ENCODE measurements at places on chromosomes 2 and 18.

- DNase-seq: no peak
Measured at GRCh38 chr18:35117951-35118411, 76.8 kb downstream of the MAPRE2 start.

DNA sequence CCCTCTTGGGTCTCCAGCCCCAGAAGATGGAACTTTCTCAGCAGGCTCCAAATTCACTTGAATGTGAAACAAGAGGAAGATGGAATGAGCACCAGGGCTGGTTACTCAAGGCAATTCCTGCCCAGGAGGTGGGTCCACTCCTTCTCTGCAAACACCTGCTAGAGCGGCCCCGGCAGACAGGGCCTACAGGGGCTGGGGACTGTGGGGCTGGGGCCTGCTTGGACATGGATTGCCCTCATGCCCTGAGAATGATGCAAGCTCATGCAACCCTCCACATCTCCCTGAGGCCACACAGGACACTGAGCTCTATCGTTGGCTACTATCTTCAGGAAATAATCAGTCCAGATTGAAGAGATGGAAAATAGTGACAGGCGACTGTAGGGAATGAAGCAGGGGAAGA, 39.1 kb downstream of the TFCP2L1 start:
- DNase-seq: no peak

DNA sequence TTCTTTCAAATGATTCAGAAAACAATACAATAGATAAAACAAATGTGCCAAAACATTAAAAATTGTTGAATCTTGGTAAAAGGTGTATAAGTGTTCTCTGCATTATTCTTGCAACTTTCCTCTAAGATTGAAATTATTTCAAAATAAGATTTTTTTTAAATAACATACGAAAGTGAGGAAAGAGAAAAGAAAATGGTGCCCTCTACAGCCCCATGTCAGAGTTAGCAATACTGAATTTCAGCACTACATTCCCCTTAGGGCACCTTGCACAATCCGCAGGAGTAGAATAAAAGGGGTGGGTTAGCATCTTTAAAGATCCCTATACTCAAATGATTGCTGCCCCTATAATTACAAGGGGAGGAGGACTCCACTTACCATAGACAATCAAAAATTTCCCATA, 433.7 kb downstream of the BCL11A start:
- no peak for DNase-seq

- peak; percentile 43 for DNase-seq
Measured at GRCh38 chr2:223727562-223727961, 109.8 kb downstream of the AP1S3 start.

DNA sequence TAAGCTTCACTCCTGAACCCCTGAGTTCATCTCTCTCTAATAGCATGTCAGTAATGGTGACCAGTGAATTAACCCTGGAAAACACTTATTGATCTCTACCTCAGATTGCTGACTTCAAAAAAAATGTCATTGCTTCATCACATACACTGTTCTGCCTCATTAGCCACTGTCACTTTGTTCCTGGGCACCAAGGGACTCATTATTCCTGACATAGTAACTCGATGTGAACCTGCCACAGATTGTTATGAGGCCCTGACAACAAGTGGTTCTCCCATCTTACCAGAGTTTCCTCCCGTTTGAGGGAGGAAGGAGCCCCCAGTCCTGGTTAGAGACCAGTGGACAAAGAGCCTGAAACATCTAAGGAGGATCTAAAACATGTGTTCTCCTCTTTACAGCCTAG, 403.3 kb upstream of the SMIM21 start:
- peak; percentile 55 for DNase-seq

DNA sequence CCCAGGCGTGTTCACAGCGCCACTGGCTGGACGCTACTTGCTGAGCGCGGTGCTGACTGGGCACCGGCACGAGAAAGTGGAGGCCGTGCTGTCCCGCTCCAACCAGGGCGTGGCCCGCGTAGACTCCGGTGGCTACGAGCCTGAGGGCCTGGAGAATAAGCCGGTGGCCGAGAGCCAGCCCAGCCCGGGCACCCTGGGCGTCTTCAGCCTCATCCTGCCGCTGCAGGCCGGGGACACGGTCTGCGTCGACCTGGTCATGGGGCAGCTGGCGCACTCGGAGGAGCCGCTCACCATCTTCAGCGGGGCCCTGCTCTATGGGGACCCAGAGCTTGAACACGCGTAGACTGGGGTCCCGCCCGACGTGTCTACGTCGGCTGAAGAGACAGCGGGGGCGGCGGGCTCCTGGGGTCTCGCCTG, 891 bp upstream of the KHK start:
- peak; percentile 88 for DNase-seq

DNA sequence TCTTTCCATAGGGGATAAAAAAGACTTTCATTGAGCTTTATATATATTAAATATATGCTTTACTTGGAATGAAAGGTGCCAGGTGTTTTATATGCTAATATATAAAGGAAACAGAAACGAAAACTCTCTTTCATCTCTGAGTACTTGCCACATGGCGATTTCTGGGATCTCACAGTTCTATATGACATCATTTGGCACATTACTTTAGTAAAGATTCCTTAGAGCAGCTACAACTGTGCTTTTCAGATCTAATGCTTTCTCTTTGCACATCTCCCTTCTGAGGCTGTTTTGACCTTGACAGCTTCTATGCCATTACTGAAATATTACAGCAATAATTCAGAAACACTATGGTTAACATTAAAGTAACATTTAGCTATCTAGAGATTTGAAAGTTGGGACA, 1082.9 kb upstream of the CDH2 start:
- DNase-seq: no peak

GRCh38 chr2:231530099-231531011, at the start of gene NMUR1:
NMUR1 (minus strand) TSS chr2:231530445; CDS start chr2:231530361, 84 bp downstream.
- DNase-seq: peak; percentile 46

DNA sequence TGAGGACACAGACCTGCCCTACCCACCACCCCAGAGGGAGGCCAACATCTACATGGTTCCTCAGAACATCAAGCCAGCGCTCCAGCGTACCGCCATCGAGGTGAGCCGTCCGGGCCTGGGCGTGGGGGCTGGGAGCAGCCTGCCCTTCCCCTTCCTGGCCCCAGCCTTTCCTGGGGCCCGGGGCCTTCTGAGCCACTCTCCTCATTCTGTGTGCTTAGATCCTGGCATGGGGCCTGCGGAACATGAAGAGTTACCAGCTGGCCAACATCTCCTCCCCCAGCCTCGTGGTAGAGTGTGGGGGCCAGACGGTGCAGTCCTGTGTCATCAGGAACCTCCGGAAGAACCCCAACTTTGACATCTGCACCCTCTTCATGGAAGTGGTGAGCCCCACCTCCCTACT, 157.9 kb downstream of the DYSF start:
- peak; percentile 4 for DNase-seq

DNA sequence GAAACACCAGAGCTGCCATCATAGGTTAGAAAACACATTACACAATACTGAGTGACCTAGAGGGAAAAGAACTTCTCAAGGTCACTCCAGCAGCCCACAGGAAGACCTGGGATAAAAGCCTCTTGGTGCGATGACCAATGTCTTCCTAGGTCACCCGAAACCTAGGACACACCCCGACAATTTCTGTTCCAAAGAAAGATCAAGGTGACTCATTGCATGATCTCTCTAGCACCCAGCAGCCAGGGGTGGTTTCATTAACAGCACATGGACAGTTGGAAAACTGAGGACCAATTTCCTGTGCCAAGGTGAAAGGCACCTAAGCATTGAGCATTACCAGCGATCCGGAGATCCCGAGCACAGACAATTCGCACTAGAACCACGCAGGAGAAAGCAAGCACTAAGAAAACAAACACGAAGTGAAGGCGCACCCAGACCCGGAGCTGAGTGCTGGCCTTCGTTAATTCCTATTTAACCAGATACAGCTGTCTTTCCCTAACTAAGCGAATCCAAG, 1.5 kb downstream of the CACNB4 start:
- no peak for DNase-seq

- no peak for DNase-seq
Measured at GRCh38 chr2:68771211-68771751, 36.7 kb downstream of the ARHGAP25 start.

GRCh38 chr2:58357521-58357920, 116.4 kb upstream of the FANCL start:
- no peak for DNase-seq

DNA sequence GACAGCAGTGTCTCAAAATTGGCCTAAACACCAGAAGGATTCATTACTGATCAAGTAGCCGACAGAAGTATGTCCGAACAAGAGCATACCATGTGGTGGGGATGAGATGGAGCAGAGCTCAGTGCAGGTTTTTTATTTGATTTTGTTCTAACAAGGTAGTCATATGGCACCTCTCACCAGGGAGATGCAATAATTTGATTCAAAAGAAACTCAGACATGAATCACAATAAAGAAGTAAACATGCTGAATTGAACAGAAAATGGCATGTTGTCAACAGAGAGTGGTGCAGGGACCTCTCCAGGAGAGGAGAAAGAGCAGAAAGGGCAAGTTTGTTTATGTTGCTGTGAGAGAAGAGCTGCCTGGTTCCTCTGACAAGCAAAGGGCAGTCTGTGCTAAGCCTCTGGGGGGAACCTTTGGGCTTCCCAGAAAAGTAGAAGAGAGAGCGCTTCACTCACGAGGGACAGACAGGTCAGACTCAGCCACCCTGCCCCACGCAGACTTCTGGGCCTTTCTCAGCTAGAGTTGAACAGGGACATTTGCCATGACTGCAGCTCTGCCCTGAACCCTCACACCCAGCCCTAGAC, 351.3 kb upstream of the RAB12 start:
- no peak for DNase-seq

DNA sequence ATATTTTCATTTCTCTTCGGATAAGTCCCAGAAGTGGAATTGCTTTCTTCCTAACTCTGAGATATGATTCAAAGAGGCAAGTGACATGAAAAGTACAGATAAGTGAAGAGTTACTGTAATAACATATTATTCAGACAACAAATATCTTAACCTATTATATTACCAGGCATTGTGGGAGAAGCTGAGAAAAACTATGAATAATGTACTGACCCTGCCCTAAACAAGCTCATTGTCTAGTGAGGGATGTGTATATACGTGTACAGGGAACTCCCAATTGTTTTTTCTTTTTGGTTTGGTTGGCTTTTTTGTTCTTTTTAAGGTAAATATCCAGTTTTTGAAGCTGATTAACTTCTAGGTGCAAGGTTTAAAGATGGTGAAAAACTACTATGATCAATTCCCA, 26.5 kb downstream of the NCKAP1 start:
- DNase-seq: no peak

DNA sequence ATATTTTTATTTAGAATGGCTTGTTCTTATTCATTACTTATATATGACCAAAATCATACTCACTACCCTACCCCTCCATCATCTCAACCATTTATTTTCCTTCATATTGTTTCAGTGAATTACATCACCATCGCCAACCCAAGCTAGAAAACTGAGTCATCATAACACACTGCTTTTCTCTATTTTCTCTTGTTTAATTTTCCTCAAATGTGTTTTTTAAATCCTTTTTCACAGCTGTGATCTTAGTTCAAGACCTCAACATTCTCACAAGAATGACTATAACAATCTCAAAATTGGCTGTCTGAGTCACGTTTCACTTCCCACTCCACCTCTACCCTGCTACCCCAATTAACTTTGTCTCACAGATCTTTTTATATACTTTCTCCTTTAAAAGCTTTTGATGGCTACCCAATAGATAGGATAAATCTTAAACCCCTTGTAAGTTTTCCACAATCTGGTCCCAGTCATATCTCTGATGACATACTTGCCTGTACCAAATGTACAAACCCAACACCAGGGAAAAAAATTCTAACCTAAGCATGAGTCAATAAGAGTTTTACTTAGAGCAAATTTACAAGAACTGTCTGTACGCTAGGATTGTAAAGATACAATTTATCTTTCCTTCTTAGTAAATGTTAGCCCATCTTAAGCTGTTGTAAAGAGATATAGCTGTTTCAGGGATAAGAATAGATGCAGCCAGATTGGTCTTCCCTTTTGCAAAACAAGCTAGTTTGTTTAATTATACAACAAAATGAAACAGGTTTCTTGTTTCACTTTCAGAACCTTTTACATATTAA, 635.1 kb upstream of the SLC39A10 start:
- DNase-seq: no peak

DNA sequence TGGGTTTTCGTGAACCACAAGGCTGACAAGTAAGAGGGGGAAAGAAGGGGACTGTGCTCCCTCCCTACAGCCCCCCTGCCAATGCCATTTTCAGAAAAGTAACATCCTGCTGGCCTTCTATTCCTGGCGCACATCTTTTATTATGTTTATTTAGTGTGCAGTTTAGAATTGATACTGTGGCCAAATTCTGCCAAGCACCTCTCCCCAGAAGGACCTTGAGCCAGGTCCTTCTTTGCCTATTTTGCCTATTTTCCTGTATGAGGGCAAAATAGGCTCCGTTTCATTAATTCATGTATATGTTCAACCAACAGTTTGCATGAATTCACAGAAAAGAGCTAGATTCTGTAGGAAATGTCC, 136.0 kb downstream of the MYO3B start:
- DNase-seq: no peak

- DNase-seq: no peak
Measured at GRCh38 chr2:154408786-154409185, 289.7 kb upstream of the KCNJ3 start.

DNA sequence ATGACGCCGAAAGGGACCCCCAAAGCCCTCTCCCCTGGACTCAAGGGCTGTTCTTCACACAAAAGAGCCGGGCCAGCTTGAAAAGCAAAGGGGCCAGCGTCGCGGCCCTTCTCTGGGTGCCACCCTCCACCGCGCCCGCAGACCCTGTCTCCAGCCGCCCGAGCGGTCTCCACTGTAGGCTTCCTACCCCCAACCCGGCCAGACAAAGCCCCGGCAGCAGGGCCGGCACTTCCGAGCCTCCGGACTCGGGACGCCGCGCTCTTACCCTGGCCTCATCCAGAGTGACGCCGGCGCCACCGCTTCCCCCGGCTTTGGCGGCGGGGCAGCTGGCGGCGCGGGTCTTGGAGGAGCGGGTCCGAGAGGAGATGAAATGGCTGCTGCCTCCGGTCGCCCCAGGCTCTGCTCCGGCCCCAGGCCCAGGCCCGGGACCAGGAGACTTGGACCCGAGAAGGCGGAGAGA, 603 bp downstream of the ATAD2B start:
- peak; percentile 50 for DNase-seq

- DNase-seq: no peak
Measured at GRCh38 chr2:151334082-151334815, 23.1 kb upstream of the TNFAIP6 start.

DNA sequence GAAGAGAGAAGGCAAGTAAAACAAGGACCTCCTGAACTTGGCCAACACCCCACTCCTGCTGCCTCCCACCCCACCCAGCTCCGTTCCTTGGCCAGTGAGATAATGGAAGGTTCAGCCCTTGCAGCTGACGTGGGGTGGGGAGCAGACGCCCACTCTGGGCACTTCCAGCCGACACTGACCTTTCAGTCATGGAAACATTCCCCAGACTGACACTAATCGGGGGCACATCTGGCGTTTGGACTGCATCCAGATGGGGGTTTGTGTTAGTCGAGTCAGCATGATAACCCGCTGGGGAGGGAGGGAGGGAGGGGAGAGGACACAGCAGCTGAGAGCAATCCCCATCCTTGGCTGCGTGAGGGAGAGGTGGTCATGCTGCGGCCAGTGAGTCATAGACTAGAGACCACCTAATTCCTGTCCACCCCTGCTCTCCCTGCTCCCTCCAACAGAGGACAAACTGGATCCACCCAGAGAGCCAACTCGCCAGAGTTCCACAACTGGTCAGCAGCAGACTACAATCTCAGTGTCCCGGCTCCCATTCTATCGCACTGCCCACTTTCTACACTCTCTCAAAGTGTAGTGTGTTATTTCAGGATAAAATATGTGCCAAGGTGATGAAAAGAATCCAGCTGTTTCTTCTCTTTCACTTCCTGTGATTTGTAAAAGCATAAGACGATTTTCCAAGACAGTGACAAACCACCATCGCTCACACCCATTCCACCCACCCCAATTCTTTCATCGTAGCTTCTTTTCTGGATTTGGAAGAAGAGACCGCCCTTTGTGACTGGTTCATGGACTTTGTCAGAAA, 115.4 kb upstream of the PKDCC start:
- DNase-seq: no peak

Data from WERI-Rb-1 (cell line).